Right renal cortex interstitium (tissue), 3 donors: ENCODE measurements at places on chromosomes 5 and 9. TPM values are rescaled to one million over a fixed set of nuclear protein-coding genes. Genes with fewer than 3 reads are reported as not detected.

- no peak for DNase-seq
These were observed 20.8 kb upstream of the KIF2A start for GRCh38 chr5:62284946-62285891.

CD14 gene
- polyA plus RNA-seq = 5.6 TPM

- no peak for DNase-seq
These were observed 351.8 kb downstream of the SPOCK1 start for GRCh38 chr5:137147346-137147745.

GRCh38 chr5:142548739-142549275, 137.1 kb downstream of the FGF1 start:
- no peak for DNase-seq

BRD3OS gene
- polyA plus RNA-seq = 22.6 TPM

DNA sequence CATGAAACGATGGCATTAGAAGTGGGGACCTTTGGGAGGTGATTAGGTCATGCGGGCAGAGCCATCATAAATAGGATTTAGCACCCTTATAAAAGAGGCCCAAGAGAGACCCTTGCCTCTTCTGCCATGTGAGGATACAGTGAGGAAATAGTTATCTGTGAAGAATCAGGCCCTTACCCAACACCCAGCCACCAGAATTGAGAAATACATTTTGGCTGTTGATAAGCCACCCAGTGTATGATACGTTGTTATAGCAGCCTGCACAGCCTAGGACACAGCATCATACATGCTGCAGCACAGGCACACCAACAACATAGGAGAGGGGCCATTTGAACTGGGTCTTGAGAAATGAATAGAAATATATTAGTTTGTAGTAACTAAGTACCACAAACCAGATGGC, 8.0 kb upstream of the MAMDC2 start:
- DNase-seq = no peak

- no peak for DNase-seq
These were observed 539.4 kb downstream of the BNC2 start for GRCh38 chr9:16331031-16331430.

CEP72 gene
- polyA plus RNA-seq = 7.6 TPM

- DNase-seq = no peak
These were observed 164.8 kb upstream of the OTULINL start for GRCh38 chr5:14416621-14417275.

GRCh38 chr5:67283988-67284487, 87.4 kb upstream of the CD180 start:
- DNase-seq = no peak

DNA sequence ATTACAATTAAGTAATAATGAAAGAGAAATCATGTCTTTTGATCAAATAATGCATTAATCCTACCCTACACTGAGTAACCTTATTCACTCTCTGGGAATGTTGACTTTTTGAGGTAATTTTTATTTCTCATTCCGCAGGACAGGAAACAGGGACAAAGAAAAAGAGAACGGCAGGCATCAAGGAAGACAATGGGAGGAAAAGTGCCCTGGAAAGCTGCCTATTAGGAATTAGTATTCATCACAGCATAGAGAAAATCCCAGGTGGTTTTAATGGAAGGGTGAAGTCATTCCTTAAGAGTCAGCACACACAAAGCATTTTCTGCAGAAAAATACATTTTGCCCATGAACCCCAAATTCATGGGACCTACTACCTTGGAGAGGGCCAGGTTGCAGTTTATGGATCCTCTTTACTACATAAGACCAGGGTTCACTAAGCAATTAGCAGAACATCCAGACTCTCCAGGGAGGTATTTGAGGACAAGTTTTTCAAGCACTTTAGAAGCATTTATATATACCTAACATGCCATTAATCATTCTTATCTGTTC, 9.4 kb downstream of the FSTL4 start:
- DNase-seq = no peak

PCDHGA4 gene
- polyA plus RNA-seq = 2.2 TPM

GRCh38 chr5:149175346-149176105, 34.2 kb downstream of the ABLIM3 start:
- no peak for DNase-seq

GRCh38 chr9:98329904-98330303, 74.5 kb upstream of the TBC1D2 start:
- DNase-seq = no peak

TAF11L5 gene
- polyA plus RNA-seq = not detected

COL15A1 gene
- polyA plus RNA-seq = 33.0 TPM

RNF44 gene
- polyA plus RNA-seq = 28.6 TPM

STC2 gene
- polyA plus RNA-seq = 1.6 TPM

CACNA1B gene
- 0.18 TPM for polyA plus RNA-seq

GRCh38 chr5:157050050-157050449, 8.9 kb downstream of the HAVCR1 start:
- no peak for DNase-seq

GRCh38 chr5:142404046-142404477, 79.2 kb upstream of the SPRY4 start:
- DNase-seq = no peak

- DNase-seq = no peak
These were observed 480.4 kb upstream of the TUSC1 start for GRCh38 chr9:26158631-26159150.

- no peak for DNase-seq
These were observed 435.1 kb upstream of the ST8SIA4 start for GRCh38 chr5:101338226-101338625.

FBXW5 gene
- 32.5 TPM for polyA plus RNA-seq

GRCh38 chr5:101292199-101292598, 389.1 kb upstream of the ST8SIA4 start:
- no peak for DNase-seq

SLC6A18 gene
- 4.7 TPM for polyA plus RNA-seq

DNAJB5 gene
- 10.3 TPM for polyA plus RNA-seq

DNA sequence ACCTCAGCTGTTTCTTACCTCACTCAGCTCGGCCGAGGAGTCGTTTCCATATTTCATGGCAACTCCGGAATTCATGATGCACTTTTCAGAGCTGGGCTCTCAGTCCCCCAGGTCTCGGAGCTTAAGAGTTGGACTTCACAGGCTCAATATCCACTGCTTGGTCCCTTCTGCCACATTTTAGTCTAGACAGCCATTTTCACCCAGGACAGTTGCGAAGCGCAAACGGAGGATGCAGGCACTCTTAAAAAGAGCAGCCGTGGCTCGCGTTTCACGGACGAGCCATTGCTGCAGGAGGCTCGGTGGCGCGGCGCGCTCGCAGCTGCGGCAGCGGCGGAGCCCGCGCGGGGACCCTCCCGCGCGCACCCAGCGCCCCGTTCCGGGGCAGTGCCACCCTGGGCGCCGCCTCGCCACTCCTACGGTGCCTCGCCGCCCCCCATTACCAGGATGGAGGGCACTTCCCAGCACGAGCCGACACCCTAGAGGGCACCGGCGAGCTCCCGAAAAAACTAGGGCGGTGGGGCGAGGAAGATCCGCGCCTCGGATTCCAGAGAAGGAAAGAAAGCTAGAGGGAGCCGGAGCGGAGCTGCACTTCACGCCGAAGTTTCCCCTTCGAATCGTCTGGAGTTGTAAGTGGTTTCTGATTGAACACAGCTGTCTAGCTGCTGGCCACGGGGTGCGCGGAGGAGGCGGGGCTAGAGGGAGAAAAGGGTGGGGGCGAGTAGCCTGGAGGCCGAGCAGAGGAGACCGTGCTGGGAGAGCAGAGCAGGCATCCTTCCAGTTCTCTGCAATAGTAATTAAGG, 140.3 kb downstream of the TSSK1B start:
- peak; percentile 85 for DNase-seq

- DNase-seq = no peak
These were observed 125.5 kb upstream of the RASGRF2 start for GRCh38 chr5:80834710-80835109.

- DNase-seq = no peak
These were observed 46.3 kb downstream of the MAST4 start for GRCh38 chr5:66642538-66642937.

SLC6A19 gene
- polyA plus RNA-seq = 55.8 TPM

DNA sequence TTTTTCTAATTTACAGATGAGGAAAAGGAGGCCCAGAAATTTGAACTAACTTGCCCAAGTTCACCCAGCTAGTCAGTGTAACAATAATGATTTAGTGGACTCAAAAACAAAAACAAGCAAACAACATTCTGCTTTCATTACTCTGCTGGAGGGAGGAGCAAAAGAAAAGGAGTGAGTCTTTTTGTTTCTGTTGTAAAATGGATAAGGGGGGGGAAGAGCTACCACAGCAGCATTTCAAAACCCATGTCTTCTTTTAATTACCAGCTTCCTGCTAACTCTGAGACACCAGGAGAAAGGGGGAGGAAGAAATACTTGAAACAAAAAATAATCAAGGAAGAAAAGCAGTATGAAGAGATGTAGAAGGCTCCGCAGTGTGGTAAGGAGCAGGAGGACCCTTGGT, 39.2 kb upstream of the EQTN start:
- DNase-seq = no peak

GRCh38 chr9:91359734-91360470, 1.8 kb downstream of the AUH start:
- DNase-seq = no peak

DNA sequence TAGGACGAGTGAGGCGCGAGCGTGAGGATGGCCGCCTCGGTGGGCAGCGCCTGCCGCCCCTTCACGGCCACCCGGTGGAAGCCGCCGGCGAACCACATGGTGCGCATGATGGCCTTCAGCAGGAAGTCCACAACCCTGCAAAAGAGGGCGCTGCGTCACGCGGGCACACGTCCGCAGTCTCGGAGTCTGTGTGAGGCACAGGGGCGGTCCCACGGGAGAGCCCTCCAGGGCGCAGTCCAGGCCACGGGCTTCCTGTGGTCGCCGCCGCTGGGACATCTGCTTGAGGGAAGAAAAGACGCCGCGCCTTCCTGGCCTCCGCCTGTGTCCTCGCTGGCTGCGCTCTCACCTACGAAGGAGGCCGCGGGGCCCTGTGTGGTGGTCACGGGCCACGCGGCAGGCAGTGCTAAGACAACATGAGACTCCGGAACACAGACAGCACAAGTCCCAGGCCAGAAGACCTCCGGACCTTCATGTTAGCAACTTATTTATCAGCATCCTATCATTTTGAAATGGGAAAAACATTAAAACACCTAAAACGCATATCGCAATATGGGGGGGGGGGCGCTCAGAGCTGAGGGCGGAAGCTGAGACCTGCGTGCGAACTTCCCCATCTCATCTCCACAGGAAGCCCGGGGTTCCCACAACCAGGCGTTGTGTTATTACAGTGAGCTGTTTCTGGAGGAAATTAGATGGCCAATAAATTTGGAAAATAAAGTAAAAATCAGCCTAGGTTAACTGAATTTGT, 28.8 kb downstream of the LPCAT1 start:
- DNase-seq = no peak

- no peak for DNase-seq
These were observed 22.0 kb downstream of the DDX31 start for GRCh38 chr9:132647806-132648205.

DNA sequence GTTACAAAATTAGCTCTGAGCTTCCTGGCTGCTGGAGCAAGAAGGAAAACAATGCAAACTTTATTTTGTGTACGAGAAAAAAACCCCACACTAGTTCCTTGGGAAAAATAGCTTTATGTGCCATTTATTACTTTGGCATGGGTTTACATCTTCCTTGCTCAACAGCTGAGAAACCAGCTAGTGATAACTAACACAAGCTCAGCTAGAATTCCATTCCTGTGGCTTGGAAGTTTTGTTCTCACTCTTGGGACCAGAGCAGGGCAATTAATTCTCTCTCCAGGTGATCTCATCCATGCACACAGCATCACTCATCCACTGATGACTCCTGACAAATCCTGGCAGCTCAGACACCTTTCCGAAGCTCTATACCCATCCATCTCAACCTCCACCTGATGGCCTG, 104.1 kb downstream of the CRB2 start:
- no peak for DNase-seq

ADCY2 gene
- 5.8 TPM for polyA plus RNA-seq

GRCh38 chr9:89305868-89306267, 5.1 kb upstream of the CKS2 start:
- DNase-seq = no peak

PCDHA7 gene
- 0.47 TPM for polyA plus RNA-seq

DNA sequence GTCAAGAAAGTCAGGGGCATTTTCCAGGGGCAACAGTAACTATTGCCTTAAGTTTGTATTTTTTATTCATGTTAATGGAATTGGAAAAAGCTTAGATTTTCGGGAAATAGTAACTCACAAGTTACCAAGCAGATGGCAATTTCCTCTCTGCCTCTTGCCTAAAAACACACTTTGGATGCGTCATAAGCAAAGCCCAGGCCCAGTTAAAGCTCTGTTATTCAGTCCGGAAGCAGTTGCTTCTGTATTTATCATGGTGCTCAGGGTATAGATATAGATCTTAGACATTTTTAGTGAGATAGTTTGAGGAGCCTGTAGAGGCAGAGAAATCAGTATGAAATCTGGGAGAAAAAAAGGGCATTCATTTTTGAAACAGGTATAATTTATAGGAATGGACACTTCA, 260.3 kb upstream of the TNC start:
- no peak for DNase-seq

PGM5 gene
- polyA plus RNA-seq = 46.4 TPM
